ENCODE measurements at places on chromosomes 7 and 10. TPM values are rescaled to one million over a fixed set of nuclear protein-coding genes. Genes with fewer than 3 reads are reported as not detected.

- no peak for DNase-seq
Observed at GRCh38 chr7:113394856-113395255, 276.5 kb upstream of the SMIM30 start.

- DNase-seq: no peak
Observed at GRCh38 chr10:52858722-52859121, 86.1 kb upstream of the MBL2 start.

The MSS51 gene
- total RNA-seq: 2.3 TPM

The SFRP4 gene
- total RNA-seq: not detected

Measured in activated CD8-positive, alpha-beta T cell treated with anti-CD3 and anti-CD28 coated beads for 36 hours (primary cell).